ENCODE measurements at places on chromosomes 4 and X.

GRCh38 chrX:431056-431455, 44.3 kb upstream of the PPP2R3B start:
- no peak for DNase-seq

GRCh38 chrX:104565791-104566680, at the start of gene IL1RAPL2:
TSS of gene IL1RAPL2 (plus strand) at chrX:104566199.
- peak; percentile 0 for DNase-seq

DNA sequence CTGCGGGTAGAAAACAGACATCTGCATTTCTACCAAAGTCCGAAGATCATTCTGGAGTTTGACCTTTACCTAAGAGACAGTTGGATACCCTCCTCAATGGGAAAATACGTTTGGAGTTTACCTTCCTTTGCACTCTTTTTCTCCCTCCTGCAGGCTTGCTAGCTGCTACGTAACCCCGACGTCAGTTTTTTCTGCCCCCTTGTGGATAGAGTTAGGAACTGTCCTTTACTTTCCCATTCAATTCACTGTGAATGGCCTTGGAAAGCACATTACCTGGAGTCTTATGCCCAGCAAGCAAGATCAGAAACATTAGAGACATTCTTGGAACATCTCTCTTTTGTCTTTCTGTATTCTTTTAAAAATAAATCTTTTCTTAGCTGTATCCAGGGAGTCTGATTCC, 250.7 kb downstream of the NAP1L3 start:
- peak; percentile 13 for DNase-seq

- DNase-seq: peak; percentile 65
These were observed 58.0 kb upstream of the DDX3X start for GRCh38 chrX:41275661-41276609.

GRCh38 chr4:25457053-25457715, 80.1 kb downstream of the ANAPC4 start:
- DNase-seq: no peak

DNA sequence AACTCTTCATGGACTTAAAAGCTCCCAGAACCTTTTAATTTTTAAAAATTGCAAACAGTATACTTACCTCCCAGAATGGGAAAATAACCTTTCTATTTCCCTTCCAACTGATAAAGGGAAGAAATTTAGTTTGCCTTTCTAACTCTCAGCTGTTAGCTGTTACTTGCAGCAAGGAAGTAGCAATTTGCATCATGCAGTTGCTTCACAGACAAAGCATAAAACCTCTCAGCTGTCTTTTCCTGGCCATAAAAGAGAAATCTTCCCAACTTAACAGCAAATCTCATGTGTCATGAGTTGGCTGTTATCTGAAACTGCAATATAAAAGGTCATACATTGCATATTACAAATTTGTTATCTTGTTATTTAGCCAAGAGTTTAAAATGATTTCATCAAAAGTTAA, 18.4 kb downstream of the C4orf17 start:
- DNase-seq: no peak

DNA sequence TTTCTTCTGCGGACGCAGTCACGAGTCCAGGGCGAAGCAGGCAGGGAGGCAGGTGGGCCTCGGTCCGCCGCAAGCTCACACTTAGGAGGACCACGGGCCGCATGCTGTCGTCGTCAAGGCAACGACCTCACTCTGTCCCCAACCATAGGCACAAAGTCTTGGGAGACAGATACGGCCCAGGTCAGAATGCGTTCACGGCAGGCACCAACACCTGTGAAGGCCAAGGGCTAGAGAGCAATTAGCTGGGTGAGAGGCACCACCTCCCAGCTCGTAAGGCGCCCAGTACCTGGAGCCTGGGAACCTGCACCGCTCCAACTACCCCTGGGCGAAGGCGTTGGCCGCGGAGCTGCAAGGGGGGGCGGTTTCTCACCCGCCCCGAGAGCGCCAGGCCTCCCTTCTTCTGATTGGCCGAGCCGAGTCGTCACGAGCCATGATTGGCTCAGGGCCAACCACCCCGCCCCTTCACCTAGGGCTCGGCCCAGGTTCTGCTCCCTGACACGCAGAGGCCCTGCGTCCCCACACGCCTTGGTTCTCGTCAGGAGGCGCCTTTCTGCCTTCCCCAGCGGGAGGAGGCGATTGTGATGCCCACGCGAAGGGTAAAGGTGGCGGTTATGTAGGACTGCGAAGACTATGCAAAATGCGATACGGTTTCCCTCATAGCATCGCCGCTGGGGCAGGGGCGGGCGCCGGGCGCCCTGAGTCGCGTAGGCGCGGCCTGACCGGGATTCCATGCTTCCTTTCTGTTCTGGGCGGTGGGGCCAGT, at the start of gene CDKL2:
CDKL2 (minus strand) TSS at position 355 of the 763 bp plus-strand sequence. CDS start 4,540 bp downstream, outside the sequence.
- DNase-seq: peak; percentile 90

DNA sequence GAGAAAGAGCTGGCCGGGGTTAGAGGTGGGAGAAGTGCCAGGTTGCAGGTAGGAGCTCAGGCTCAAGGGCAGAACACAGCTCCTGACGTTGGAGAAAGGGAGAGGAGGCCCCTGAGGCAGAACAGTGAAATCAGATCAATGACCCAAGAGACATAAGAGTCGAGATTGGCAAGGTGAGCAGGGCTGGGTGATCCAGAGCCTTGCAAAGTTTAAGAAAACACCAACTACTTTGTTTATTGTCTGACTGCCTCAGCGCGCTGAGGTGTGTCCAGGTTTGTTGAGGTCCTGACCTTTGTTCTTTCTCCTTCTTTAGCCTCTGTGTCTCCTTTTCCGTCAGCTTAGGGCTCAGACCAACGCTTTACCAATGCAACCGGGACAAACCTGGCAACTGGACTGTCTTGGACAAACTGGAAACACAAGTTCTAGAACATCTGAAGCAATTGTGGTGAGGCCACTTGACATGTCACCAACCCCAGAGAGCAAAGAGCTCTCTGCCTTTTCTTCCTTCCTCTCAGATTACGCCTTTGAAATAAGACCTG, 28.3 kb downstream of the CHRNA9 start:
- no peak for DNase-seq

Measured in NCI-H1092 treated with DMSO at 0.1 percent for 48 hours (cell line).